Suppressor macrophage treated with lipopolysaccharide for 4 hours (primary cell): ENCODE measurements at places on chromosomes 6 and 20.

DNA sequence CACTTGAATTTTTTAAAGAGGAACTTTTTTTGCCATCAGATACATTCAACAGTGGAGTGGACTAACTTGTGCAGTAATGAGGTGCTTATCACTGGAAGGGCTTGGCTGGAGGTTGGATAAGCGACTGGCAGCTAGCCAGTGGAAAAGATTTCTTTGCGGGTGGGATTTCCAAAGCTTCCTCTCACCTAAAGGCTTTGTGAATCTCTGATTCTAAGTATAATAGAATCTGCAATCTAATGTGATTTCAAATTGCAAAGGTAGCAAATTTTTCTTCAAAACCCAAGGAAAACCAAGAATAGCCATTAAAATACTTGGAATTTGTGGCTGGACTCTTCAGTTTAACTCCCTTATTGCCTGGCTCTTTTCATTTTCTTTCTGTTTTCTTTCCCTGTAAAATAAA, 460.4 kb upstream of the MARCKS start:
- no peak for DNase-seq

- DNase-seq, result peak; percentile 44
These were observed 298.0 kb downstream of the QKI start for GRCh38 chr6:163712566-163712961.

DNA sequence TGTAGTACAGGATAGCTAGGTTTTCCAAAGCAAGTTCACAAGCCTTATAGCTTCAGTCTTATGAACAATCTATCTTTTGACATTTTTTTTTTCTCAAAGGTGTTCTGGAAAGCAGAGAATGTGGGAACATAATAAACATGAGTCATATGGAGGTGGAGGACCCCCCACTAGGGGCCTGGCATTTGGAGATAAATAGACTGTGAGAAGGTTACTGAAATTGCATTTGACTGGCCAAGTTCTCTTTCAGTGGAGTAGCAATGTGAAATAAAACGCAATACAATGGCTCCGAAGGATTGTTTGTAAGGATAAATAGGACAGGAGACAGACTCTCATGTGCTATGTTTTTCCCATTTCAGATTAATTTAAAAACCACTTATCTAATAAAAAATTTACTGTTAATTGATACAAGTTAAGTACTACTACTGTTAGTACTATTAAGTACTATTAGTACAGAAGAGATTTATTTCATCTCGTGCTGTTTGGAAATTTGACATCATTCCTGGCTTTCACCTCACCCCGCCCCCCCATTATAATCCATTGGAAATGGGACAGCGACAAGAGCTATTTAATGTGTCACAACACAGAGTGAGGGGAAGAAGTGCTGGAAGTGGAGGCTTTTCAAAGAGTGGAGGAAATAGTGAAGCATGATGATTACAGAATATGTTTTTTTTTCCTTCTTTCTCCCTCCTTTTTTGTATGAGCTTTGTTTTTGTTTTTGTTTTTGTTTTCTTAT, 122.6 kb upstream of the ID4 start:
- no peak for DNase-seq

GRCh38 chr6:42177514-42178364, 4.6 kb downstream of the GUCA1A start:
- no peak for DNase-seq

GRCh38 chr6:37006793-37007339, 1.4 kb downstream of the FGD2 start:
- DNase-seq, result peak; percentile 73

DNA sequence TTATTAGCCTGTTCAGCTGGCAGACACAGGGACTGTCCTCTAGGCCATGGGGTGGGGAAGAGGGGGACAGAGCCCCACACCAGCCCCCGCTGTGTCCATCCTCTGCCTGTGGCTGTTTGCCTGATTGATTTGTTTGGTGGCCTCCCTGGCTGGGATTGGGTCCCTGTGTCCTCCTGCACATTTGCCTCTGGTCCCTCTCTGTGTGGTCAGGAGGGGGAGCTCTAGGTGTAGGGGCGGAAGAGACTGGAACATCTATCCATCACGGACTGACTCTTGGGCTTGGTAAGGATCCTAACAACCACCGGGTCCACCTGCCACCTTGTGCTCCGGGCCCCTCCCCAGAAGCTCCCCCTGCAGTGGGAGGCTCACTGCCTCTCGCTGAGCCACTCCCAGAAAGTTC, 38.4 kb upstream of the CCDC167 start:
- peak; percentile 20 for DNase-seq

DNA sequence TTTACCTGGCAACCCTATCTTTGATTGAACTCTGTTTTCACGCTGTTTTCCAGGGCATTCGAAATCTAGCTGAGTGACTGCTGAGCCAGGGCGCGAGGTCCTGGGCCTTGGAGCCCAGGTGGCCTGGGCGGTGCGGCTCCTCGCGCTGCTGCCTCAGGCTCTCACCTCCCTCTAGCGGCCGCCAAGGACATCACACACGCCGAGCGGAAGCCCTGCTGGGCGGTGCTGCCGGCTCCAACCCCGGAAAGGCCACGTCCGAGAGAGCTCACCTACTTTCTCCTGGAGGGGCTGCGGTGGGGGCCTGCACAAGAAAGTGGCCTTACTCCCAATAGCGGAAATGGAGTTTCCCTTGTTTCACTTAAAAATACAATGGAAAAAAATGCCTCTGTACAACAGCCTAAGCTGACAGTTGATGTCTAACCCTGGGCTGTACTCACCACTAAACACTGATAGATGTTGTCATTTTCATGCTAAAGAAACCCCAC, 77.7 kb downstream of the ELOVL4 start:
- peak; percentile 85 for DNase-seq

DNA sequence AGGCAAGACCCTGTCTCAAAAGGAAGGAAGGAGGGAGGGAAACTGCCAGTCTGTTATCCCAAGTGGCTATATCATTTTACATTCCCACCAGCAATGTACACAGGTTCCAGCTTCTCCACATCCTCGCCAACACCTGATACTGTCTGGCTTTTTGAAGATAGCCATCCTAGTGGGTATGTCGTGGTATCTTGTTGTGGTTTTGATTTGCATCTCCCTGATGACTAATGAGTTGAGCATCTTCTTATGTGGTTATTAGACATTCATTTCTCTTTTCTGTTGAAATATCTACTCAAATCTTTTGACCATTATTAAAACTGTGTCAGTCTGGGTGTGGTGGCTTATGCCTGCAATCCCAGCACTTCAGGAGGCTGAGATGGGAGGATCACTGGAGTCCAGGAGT, 47.9 kb upstream of the ARID1B start:
- DNase-seq, result no peak

GRCh38 chr6:2863901-2864300, 22.2 kb upstream of the SERPINB1 start:
- DNase-seq, result no peak

GRCh38 chr6:39756582-39756981, 31.4 kb upstream of the KIF6 start:
- DNase-seq, result no peak

DNA sequence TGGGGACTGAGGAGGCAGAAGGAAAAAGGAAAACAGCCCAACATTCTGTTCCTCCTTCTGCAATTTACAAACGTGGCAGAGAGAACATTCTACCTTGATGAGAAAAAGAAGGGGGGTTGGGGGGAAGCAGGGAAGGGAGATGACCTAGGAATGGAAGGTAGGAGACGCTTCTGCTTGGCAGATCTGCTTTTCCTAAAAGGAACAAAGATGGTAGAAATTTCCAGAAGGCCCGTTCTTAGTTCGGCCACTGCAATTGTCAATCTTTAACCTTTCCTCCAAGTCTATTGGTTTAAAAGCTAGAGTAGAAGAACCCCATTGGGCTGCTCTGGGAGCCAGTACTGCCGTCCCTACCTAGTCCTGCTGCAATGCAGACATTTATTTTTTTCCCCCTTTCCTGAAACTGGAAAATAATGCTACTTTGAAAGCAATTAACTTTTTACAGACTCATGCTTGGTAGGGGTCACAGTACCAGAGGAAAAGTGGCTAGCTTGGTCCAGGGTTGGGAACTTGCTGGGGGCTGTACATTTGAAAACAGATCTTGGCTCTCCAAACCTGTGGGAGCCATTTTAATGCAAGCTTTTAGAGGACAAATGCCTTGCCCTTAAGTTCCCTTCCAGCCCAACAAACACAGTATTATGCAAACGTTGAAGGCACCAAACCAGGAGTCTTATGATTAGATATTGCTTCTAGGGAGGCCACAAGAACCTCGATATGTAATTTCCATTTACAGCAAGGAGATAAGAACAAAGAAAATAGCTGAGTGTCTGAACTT, 2.6 kb downstream of the ZMYND8 start:
- peak; percentile 62 for DNase-seq

- no peak for DNase-seq
These were observed 36.4 kb upstream of the SOX4 start for GRCh38 chr6:21556968-21557721.

- DNase-seq, result no peak
These were observed 473.9 kb downstream of the COL12A1 start for GRCh38 chr6:74731931-74732330.

GRCh38 chr6:73955800-73956199, 259.8 kb downstream of the CD109 start:
- DNase-seq, result no peak

DNA sequence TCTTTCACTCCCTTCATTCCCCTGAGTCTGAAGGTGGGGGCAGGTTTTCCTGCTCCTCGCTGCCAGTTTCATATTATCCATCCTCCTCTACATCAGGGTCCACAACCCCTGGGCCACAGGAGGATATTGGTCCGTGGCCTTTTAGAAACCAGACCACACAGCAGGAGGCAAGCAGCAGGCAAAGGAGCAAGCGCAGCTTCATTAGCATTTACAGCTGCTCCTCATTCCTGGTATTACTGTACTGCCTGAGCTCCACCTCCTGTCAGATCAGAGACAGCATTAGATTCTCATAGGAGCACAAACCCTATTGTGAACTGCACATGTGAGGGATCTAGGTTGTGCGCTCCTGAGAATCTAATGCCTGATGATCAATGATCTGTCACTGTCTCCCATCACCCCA, 380.3 kb downstream of the ARHGAP18 start:
- no peak for DNase-seq

GRCh38 chr6:148144917-148145521, 197.6 kb upstream of the SASH1 start:
- DNase-seq, result peak; percentile 76

DNA sequence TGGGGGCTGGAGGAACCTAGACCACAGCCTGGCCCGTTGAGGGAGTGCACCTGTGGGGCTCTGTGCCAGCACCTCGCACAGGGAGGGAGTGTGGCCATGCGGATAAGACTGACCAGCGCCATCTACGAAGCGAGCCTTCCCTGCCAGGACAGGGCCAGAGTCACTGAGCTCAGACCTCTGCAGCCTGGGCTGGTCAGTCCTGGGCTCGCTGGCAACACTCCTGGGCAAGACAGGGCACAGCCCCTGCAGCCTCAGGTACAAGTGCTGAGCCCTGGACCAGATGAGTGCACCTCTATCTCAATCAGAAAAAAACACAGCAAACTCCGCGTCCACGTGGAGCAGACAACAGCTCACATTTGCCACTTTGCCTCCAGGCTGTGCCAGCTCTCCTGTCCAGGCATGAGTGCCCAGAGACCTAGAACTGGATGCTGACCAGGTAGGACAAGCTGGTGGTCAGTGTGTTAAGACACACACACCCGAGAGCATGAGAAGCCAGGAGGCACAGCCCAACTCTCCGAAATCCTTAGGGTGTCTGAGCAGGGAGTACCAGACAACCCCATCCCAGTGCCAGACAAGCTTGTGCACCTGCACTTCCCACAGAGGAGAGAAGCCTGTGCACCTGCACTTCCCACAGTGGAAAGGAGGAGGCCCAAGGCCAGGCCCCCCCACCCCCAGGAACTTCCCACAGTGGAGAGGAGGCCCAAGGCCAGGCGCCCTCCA, 4.9 kb downstream of the ARFRP1 start:
- no peak for DNase-seq

- DNase-seq, result peak; percentile 61
These were observed 87.5 kb upstream of the ARID1B start for GRCh38 chr6:156689656-156690055.

- no peak for DNase-seq
These were observed 26.3 kb downstream of the ELOVL5 start for GRCh38 chr6:53322188-53323029.

- DNase-seq, result no peak
These were observed 192.5 kb upstream of the RREB1 start for GRCh38 chr6:6915219-6915618.

- peak; percentile 79 for DNase-seq
These were observed 129.7 kb upstream of the PHACTR1 start for GRCh38 chr6:12586721-12587480.

GRCh38 chr6:148701375-148701774, 45.5 kb upstream of the UST start:
- no peak for DNase-seq
